ENCODE measurements at places on chromosomes 1 and 21.
A peak's percentile ranks its signal among the peaks of the same experiment; 100 is the strongest.

GRCh38 chr1:112701227-112702066 lies 5.5 kb downstream of the RHOC start:
- peak; percentile 37 for DNase-seq

GRCh38 chr1:115237023-115237422 lies 101.0 kb downstream of the NGF start:
- no peak for DNase-seq

GRCh38 chr1:214058076-214058475 lies 70.3 kb downstream of the PROX1 start:
- no peak for DNase-seq

- DNase-seq: no peak
These were observed 7.8 kb downstream of the RASAL2 start for GRCh38 chr1:178101654-178102053.

DNA sequence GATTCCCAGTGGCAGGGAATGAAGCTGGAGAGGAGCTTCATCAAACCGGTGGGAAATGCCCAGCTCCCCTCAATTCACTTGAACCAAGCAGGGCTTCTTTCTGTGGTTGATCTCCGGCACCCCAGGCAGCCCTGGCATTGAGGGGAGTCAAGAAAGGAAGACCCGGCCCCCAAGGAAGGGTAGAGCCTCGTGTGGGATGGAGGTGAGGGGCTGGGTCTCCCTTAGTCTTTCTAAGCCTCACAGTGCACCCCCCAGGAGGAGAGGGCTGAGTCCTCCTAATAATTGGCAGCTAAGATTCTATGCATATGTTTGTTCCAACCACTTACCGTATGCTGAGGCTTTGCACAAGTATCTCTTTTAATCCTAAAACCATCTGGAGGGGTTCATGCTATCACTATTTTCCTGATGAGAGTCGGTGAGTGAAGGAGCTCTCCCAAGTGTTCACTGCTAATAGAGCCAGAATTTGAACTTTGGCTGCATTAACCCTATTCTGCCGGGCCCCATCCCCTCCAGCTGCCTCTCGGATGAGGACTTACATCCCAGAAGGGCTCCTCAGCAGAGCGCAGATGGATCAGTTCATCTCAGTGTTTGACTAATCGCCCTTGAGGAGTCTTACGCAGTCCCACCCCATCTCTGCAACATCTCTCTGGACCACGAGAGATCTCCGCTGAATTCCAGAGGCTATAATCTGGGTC lies 33.1 kb upstream of the TMEM51 start:
- no peak for DNase-seq

DNA sequence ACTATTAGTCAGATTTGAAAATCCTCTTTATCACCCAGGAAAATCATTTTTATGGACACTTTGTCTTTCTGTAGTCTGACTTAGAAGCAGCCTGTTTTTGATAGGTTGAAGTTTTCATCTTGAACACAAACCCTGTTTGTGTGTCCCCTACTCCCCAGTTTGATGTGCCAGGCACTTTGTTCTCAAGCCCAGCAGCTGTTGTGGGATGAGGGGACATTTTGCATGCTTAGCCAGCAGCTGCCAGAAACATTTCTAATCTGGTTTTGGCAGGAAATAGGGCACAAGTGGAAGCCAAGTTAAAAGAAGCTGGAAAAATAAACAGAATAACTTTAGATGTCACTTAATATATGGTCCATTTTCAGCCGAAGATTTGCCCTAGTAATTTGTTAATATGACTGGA lies 29.9 kb downstream of the ACTN2 start:
- DNase-seq: no peak

- DNase-seq: peak; percentile 94
These were observed at the start of gene PSMD4 for GRCh38 chr1:151254217-151255213. TSS of gene PSMD4 (plus strand) at chr1:151254734. CDS start at chr1:151254783, 49 bp downstream.

DNA sequence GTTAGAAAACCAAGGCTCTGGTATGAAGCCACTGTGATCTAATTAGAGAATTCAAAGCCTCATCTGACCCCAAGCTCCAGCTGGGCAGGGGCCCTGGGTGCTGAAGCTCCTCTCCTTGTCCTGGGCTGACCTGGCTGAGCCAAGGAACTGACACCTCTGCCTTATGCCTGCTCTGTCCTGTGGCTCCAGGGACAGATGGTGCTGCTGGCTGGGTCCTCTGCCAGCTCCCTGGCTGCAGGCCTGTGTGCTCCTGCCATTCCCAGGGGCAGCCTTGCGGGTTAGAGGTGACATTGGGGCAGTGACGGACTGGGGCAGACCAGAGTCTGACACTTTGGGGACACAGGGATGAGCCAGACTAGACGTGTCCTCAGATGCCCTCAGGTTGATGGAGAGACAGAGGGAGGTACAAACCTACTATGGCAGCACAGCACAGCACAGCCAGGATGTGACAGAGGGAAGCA lies 11.8 kb downstream of the ACOT11 start:
- DNase-seq: no peak

GRCh38 chr1:56363007-56363770 lies 216.2 kb downstream of the PLPP3 start:
- DNase-seq: no peak

- no peak for DNase-seq
These were observed 207.7 kb upstream of the GJB5 start for GRCh38 chr1:34547046-34547674.

- no peak for DNase-seq
These were observed 15.7 kb downstream of the IER5 start for GRCh38 chr1:181104042-181104789.

GRCh38 chr1:2271841-2272655 lies 43.9 kb downstream of the SKI start:
- DNase-seq: no peak

DNA sequence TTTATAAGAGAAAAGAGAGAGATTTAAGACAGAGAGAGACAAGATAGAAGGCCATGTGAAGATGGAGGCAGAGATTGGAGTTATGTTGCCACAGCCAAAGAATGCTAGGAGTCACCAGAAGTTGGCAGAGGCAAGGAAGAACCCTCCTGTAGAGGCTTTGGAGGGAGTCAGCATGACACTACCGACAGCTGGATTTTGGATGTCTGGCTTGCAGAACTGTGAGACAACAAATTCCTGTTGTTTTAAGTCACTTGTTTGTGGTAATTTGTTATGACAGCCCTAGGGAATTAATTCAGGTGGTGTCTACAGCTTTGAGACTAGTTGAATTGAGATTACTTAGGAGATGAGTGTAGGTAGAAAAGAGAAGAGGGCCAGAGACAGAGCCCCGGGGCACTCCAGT lies 158.5 kb downstream of the DNM3 start:
- no peak for DNase-seq

DNA sequence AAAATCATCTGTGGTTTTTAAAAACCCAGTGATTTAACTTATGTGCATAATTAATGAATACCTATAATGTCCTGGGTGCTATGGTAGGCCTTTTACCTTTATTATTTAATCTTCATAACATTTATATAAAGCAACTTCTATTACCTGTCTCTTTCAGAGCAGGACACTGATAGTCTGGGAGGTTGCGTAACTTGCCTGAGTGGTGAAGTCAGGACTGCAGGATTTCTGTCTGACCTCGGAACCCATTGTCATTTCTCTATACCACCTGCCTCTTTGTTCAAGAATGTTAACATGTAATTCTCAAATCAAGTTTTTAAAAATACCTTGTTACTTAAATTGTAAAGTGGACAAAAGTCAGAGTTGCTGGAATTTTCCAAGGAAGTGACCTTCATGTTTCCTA lies 41.0 kb upstream of the BACH1 start:
- no peak for DNase-seq

DNA sequence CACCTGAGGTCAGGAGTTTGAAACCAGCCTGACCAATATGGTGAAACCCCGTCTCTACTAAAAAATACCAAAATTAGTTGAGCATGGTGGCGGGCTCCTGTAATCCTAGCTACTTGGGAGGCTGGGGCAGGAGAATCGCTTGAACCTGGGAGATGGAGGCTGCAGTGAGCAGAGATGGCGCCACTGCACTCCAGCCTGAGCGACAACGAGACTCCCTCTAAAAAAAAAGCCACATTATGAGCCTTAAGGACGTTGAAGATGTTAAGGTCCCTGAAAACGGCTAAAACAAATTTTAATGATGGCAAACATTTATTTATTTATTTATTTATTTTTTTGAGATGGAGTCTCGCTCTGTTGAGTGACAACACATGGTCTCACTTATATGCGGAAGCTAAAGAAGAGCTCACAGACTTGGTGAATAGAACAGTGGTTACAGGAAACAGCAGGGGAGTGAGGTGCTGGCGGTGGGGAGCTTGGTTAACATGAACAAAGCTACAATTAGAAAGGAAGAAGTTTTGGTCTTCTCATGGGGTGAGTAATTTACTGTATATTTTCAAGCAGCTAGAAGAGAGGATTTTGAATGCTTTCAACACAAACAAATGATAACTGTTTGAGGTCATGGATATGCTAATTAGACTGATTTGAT lies 47.1 kb downstream of the TCP10L start:
- DNase-seq: no peak

GRCh38 chr1:18481190-18481920 lies 625 bp downstream of the KLHDC7A start:
- no peak for DNase-seq

GRCh38 chr1:228071839-228072657 lies 10.5 kb upstream of the ARF1 start:
- no peak for DNase-seq

- no peak for DNase-seq
These were observed 227.0 kb downstream of the GRIK1 start for GRCh38 chr21:29712818-29713217.

- no peak for DNase-seq
These were observed 8.8 kb downstream of the FCRLB start for GRCh38 chr1:161730050-161730564.

GRCh38 chr1:165737196-165737595 lies 31.5 kb downstream of the TMCO1 start:
- no peak for DNase-seq

DNA sequence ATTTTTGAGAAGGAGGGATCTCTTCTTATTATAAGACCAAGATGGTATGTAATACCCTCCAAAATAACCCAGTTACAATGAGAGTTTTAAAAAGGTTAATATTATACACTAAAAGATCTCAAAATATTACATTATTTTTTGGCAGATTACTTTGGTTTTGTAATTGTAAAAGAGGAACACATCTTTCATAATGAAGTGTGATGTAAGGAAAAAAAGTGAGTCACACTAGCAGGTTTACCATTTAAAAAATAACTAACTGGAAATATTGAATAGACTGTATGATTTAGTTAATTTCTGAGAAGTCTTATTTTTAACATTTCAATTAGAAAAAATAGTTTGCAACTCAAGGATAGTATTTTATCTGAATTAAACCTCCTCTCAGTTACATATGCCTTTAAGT lies 1.1 kb downstream of the F5 start:
- DNase-seq: no peak

DNA sequence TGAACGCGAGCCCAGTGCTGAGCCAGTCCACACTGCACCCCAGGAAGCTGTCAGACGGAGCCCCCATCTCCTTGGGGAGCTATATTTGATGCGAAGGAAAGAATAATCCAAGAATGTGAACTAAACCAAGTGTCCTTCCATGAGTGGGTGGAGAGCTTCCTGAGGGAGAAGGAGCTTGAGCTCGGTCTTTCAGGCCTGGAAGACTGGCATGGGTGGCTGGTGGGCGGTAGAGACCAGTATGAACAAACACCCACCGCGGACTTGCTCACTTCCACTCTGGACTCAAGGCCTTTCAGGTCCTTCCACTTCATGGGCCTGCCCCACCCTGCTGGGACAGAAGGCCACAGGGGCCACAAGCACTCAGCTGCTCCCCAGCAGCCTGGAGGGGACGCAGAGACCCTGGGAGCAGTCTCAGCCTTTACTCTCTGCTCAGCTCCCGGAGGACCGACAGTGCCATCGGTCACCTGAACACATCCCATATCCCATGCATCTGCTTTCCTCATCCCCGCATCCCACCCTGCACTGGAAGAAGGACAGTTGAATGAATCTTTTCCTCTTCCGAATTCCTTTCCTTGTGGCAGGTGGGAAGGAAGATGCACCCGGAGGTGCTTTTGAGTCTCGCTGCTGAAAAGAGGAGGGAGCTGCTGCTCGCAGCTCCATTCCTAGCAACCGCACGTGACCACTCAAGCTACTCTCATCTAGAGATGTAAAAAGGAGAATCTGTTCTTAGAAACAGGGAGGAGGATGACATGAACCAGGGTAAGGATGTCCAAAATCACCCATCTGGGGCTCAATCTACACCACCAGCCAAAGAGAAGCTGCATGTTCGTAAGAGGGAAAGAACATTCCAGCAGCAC lies 92.3 kb downstream of the PGBD5 start:
- no peak for DNase-seq
